ENCODE measurements at places on chromosomes 5 and 9. TPM values are rescaled to one million over a fixed set of nuclear protein-coding genes. Genes with fewer than 3 reads are reported as not detected.

ANKRD18A gene
- total RNA-seq, result 32.3 TPM

BTNL9 gene
- total RNA-seq, result 37.9 TPM

GRXCR2 gene
- total RNA-seq, result not detected

GRCh38 chr5:14742498-14742897 is 78.0 kb downstream of the OTULIN start:
- DNase-seq, result no peak

GRCh38 chr9:123109540-123110279 is 76.2 kb downstream of the GPR21 start:
- no peak for DNase-seq

- no peak for DNase-seq
These were observed 86.1 kb upstream of the GHR start for GRCh38 chr5:42337143-42337542.

DNA sequence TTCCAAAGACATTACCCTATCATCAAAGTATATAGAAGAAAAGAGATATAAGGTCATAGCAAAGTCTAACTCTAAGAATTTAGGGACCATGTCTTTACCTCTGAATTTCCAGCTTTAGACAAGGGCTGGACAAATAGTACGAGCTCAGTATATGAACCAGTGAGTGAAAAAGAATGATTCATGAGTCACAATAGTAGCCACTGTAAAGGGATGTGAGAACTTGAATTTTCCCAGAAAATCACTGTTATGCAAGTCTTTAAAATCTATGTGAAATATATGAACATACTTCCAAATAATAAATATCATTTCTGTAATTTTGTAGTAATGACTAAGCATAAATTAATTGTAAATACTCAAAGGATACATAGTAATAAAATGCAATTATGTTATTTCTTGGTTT is 305.9 kb upstream of the PRR16 start:
- DNase-seq, result no peak

DNA sequence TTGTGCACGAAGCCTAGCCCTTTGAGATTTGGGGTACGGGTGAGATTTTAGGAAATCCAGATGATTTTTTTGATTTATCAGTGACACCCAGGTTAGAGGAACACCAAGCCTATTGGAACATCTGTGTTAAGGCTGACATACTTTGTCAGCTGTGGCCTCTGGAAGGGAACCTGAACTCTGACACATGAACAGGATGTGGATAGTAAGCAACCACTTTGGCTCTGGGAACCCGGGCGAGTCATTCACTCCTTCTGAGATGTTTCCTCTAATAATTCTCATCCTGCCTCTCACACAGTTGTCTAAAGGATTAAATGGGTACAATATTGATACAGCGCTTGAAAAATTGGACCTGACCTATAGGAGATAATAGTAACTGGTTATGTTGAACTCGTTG is 67.8 kb downstream of the FGF1 start:
- DNase-seq, result no peak

DNA sequence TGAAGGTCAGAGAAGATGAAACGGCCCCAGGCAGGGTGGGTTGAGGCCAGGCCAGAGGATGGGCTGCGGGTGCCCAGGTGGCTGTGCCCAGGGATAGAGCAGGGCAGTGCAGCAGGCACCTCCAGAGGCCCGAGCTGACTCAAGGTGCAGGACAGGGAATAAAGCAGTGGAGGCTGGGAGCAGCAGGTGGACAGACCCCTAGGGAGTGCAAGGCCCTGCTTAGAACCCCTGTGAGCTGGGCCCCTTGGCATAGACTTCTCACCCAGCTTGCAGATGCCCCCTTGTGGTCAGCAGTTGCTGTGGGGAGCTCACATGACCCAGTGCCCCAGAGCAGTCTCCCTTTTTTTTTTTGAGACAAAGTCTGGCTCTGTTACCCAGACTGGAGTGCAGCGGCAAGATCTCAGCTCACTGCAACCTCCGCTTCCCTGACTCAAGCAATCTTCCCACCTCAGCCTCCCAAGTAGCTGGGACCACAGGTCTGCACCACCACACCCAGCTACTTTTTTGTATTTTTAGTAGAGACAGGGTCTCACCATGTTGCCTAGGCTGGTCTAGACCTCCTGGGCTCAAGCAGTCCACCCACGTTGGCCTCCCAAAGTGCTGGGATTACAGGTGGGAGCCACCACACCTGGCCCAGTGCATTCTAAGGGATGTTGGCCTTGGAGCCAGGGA is 118.8 kb downstream of the WNK2 start:
- DNase-seq, result peak; percentile 58

GRCh38 chr5:81579262-81579924 is 171.5 kb downstream of the SSBP2 start:
- DNase-seq, result no peak
